GF-D8 (cell line): ENCODE measurements at places on chromosomes 13 and 19.

- no peak for DNase-seq
These were observed 78.4 kb downstream of the KCTD15 start for GRCh38 chr19:33875071-33875470.

DNA sequence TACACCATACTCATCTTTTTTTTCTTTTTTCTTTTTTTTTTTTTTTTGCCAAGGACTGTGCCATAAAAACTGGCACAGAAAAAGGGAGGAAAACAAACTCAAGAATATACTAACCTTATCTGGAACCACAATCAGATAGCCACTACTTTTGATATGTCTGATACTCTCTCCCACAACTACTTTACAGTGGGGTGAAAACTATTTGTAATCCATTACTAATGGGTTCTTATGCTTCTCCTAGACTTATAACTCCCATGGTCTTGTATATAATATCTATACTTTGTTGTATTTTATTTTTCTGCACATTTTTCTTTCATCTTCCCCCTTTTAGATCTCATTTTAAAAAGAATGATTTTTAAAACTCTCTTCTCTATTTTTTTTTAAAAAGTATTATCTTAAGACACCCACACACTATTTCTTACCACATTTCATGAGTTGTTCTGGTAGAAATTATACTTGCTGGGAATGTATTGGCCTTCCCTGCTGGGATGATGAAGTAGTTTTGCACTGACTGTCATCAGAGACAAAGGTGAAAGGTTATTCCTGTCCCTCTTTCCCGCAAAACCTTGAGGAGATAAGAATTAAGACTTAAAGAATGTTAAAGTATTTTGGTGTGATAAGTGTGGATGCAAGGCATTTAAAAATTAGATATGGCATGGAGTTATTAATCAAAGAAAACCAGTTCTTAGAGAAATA, 146.7 kb upstream of the KLF12 start:
- no peak for DNase-seq

DNA sequence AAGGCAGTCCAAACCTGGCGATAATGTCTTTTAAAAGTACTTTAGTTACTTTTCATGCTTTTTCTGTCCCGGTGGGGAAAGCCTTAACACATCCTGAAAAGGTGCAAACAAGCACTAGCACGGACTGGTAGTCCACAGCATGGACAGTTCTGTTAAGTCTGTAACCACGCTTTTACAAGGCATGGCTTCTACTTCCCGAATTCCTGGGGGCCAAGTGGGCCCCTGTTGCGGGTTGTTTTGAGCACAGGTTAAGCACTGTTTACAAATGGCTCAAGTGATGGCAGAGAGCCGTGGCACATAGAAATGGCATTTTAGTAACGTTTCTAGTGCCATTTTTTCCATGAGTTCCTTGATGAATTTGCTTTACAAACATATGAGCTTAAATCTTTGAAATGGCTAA, 37.6 kb downstream of the ZNF493 start:
- no peak for DNase-seq

- no peak for DNase-seq
These were observed 14.7 kb downstream of the ZNF574 start for GRCh38 chr19:42090672-42091071.

GRCh38 chr19:45254044-45254531, 3.0 kb downstream of the MARK4 start:
- DNase-seq, result no peak

DNA sequence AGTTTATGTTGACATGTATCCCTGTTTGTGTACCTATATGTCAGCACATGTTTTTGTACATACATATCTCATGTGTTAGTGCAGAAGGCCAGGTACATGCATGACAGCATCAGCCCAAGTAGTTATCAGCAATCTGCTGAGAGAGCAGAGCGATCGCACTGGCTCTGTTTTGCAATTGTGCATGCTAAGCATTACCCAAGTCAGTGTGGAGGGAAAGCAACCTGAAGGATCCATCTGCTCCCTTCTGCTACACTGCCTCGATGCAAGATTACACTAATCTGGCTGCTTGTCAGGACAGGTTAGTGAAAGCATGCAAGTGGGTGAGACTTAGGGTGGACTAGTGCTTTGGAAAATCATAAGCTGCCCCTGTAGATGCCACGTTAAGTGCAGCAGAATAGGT, 211.8 kb downstream of the PCCA start:
- DNase-seq, result no peak

DNA sequence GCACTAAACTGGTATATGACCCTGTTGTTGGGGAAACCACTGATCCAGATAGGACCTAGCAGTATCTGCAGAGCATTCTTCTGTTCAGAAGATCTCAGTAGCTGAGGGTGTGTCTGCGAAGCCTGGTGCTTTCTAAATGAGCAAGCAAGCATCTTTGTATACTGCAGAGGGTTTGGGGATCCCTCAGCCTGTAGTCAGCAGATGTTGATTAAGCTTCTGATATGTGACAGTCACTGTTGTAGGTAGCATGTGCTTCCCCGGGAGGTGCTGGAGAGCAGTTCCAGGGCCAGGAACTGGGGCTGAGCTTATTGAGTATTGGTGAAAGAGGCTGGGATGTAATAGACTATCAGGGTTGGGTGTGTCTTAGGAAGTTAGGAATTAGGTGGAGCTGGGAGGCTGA, 1.5 kb downstream of the SCAF1 start:
- no peak for DNase-seq

- DNase-seq, result no peak
These were observed 72.9 kb downstream of the STK24 start for GRCh38 chr13:98504029-98504351.

- DNase-seq, result no peak
These were observed 81.2 kb upstream of the STK24 start for GRCh38 chr13:98658131-98658530.

DNA sequence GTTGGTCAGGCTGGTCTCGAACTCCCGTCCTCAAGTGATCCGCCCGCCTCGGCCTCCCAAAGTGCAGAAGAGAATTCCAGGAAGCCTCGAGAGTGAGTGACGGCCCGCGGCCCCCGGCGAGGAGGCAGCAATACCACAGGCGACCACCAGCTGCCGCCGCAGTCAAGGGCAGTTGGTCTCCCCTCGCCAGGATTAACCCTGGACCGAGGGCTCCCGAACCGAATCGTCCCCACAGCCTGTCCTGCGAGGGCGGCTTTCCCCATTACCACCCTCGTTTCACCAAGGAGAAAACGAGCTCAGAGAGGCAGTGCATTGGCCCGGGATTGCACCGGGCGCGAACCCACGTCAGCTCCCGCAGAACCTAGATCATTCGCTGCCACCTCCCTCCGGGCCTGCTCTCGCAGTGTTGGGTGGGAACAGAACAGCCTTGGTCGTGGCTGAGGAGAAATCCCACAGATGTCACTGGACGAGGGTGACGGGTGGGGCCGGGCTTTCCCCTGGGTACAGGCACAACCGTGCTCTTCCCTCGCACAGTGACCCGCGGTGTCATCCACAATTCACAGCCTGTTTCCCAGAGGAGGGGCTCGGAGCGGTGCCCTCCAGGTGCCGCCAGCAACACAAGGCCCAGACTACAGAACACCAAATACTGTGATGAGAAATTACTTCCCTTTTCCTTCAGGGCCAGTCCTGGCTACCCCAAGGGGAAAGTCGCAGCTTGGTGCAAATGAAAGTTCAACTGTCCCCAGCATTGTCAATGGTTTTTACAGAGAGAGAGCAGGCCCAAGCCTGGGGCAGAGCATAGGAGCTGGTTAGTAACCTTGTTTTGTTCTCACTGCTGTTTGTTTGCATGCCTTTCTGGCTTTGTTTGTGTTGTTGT, 24.8 kb downstream of the C2CD4C start:
- no peak for DNase-seq

- DNase-seq, result no peak
These were observed 1037.9 kb downstream of the EFNB2 start for GRCh38 chr13:105497597-105497996.

DNA sequence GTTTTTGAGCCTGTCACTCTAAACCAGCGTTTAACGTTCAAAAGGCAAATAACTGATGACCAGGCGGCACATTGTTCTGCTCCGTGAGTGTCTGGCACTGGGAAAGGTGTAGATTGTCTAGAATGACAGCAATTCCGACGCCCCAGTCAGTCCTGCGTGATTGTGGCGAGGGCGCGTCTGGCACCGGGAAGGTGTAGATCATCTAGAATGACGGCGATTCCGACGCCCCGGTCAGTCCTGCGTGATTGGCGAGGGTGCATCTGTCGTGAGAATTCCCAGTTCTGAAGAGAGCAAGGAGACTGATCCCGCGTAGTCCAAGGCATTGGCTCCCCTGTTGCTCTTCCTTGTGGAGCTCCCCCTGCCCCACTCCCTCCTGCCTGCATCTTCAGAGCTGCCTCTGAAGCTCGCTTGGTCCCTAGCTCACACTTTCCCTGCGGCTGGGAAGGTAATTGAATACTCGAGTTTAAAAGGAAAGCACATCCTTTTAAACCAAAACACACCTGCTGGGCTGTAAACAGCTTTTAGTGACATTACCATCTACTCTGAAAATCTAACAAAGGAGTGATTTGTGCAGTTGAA, 26.1 kb upstream of the NDUFS7 start:
- no peak for DNase-seq

GRCh38 chr13:27969082-27969865, at the start of gene CDX2:
CDX2 (minus strand) TSS chr13:27969315; CDS start chr13:27969006, 309 bp downstream.
- DNase-seq, result no peak

DNA sequence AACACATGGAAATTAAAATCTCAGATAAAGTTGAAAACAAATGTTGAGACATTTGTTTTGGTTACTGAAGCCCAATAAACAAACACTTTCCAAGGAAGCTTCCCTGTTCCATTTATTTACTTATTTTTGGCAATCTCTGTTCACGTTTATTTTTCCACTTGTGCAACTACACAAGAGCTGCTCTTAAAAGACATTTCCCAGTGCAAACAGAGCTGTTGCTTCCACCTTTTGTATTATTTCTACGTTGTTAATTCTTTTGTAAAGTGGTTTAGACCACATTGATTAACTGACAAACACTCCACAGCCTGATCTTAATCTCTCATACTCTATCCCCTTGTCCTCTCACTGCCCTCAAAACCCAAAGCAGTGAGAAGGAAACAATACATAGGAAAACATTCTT, 757.6 kb downstream of the LIG4 start:
- no peak for DNase-seq

GRCh38 chr19:12921047-12921446, 2.0 kb upstream of the SYCE2 start:
- DNase-seq, result no peak

DNA sequence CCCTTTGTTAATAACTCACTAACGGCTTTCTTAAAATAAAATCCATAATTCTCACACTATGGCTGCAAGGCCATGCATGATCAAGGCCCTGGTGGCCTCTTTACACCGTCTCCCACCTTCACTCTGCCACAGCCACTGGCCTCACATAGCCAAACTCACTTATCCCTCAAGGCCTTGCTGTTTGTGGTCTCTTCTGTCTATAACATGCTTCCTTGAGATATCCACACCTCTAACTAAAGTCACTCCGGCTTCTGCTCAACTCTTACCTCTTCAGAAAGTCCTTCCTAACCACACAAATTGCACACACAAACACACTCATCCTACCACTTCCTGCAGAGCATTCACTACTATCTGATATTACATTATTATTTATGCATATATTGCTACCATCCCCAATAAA, 262.5 kb downstream of the DIAPH3 start:
- DNase-seq, result no peak

DNA sequence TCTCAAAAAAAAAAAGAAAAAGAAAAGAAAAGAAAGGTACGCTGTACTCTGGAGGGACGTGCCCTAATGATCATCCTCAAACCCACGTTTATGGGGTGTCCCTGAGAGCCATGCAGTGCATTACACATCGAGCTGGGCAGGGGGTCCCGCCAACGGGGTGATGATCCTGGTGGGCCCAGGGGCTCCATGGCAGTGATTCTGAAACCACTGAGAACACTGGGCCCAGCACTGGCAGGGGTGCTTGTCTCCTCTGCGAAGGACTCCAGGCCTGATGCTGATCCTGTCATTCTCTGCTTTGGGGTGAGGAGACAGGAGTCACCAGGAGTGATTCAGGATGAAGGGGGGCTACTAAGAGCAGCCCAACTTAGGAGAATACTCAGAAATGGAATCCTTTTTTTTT, 18.7 kb downstream of the MOB3A start:
- DNase-seq, result no peak

GRCh38 chr13:112828082-112828699, 138.4 kb downstream of the ATP11A start:
- DNase-seq, result no peak

DNA sequence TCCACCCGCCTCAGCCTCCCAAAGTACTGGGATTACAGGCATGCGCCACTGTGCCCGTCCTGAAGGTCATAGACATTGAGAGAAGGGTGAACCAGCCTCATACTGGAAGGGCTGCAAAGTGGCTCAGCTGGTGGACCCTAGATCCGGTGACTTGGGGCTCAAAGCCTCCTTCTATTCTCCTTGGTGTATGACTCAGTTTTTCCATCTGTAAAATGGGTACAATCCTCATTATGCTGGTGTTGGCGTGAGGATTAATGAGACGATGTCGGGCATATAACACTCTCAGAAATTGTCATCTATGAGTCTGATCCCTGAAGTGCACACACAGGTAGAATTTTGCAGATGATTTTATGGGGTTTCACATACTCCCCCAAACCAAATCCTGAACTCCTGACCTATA, 5.8 kb upstream of the CAMSAP3 start:
- no peak for DNase-seq

- DNase-seq, result peak; percentile 91
These were observed 11.9 kb upstream of the FOSB start for GRCh38 chr19:45455707-45456499.

- DNase-seq, result no peak
These were observed 114.9 kb upstream of the TMTC4 start for GRCh38 chr13:100789481-100789880.

DNA sequence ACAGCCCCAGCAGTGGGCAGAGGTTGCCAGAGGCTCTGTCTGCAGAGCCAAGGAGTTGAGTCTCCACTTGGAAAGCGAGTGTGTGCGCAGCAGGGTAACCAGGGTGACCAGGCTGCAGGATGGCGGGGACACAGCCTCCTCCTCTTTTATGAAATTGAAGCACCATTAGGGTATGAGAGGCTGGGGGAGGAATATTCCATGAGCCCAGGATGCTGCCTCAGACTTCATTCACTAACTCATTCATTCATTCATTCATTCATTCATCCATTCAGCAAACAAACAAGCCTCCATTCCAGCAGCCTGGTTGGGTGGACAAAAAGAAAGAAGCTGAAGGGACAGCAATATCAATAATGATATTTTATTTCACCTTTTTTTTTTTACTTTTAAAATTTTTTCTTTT, 6.6 kb upstream of the LMTK3 start:
- no peak for DNase-seq

DNA sequence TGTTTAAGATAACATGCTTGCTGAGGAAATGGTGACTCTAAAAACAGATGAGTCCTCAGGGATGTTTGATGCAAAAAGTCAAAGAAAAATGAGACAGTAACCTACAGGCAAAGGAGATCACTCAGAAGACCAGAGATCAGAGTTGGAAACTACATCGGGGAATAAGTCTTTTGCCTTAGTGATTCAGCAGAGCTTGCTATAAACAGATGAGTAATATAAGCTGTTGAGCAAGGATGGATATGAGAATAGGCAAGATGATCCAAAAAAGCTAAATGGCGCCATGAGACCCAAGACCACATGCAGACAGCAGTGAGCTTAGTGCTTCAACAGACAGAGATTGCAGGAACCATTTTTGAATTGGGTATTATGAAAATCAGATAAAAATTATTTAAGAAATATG, 168.6 kb downstream of the POSTN start:
- DNase-seq, result no peak
